ENCODE measurements at places on chromosomes 3 and 15.

DNA sequence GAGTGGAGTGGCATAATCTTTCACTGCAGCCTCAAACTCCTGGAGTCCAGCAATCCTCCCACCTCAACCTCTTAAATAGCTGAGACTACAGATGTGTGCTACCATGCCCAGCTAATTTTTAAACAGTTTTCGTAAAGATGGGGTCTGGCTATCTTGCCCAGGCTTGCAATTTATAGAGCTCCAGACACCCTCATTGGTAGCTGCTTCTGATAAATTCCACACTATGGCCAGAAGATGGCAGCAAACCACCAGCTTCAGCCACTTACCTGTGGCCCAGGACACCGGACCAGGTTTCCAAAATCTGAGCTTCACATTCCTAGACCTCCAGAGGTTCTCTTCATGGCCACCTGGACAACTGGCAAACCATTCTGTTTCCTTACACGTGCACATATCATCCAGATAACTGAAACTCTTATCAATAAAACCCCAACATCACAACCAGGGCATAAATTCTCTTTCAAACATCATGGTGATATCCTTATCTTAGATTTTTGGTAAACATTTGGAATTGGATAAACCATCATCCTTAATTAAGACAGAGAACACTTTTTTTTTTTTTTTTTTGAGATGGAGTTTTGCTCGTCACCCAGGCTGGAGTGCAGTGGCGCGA, 28.9 kb downstream of the FBXW12 start:
- no peak for DNase-seq

GRCh38 chr3:35648347-35648746, 9.0 kb downstream of the ARPP21 start:
- DNase-seq: no peak

GRCh38 chr3:184805351-184806038, 6.5 kb upstream of the VPS8 start:
- no peak for DNase-seq

DNA sequence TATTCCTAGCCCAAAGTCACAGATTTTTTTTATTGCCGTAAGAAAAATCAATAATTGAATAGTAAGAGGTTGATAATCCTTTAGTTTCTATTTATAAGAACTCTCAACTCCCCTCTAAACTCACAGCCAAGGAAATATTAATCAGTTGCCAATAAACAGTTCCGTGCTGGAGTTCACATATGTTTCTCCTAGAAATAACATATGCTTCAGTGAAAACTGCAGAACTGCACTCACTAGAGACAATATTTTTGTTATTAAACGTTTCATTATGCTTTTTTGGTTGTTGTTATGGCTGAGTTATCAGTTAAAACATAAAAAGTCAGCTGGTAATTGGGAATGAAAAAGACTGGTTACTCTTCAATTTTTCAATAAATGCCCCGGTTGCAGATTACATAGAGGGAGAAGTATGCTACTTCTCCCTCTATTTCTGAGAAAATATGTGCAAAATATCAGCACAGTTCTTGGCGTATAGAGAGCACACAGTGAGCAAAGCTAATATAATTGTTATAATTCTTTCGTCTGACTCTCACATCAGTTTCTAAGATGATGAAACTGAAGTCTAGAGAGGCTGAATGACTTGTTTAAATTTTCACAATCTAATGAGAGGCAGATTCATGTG, 781.2 kb upstream of the GRM7 start:
- peak; percentile 88 for DNase-seq

GRCh38 chr3:115272036-115272824, 125.1 kb upstream of the ZBTB20 start:
- DNase-seq: no peak

- no peak for DNase-seq
Observed at GRCh38 chr3:160381470-160381869, 17.6 kb downstream of the IFT80 start.

- DNase-seq: no peak
Observed at GRCh38 chr15:60969658-60970057, 259.4 kb downstream of the RORA start.

DNA sequence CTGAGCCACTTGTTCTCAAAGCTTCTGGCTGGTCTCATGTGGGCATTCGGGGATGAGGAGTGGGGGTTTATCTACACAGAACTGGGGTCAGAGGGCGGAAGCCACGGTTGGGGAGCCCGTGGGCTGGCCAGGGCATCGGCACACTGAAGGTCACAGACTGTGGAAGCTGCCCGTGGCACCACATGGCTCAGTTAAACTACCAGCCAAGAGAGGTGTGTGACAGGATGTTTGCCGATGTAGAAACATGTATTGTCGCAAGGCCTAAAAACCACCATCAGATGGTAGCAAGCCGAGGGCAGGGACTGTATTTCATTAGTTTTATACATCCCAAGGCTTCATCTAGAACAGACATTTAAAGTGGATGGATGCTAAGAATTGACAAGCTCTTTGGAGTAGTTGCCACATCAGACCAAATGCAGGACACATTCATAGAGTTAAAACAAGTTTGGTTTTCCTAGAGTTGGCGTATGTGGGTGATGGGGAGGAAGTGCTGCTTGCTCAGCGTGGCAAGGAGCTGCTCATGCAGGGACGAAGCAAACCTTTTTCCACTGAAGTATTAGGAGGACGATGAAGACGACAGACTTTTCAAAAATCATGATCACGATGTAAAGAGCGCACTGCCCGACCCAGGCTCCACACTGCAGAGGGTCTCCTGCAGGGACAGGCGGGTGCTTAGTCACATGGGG, 9.6 kb upstream of the MUSTN1 start:
- DNase-seq: no peak

DNA sequence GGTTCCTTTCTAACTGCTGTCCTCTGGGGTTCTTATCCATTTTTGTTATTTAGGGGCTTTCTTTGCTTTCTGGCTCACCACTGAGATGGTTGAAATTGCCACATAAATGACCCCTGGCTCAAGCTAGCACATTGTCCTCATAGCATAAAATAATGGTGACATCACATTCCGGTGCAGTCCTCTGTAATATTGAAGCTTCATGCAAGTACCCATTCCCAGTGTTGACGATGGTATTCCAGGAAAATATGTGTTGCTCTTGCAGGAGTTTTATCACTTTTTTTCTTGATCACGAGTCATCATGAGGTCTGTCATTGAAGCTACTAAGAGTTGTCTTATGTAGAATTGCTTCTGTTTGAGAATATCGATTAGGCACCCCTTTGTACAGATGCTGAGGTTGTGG, 56.1 kb downstream of the CRTC3 start:
- no peak for DNase-seq

DNA sequence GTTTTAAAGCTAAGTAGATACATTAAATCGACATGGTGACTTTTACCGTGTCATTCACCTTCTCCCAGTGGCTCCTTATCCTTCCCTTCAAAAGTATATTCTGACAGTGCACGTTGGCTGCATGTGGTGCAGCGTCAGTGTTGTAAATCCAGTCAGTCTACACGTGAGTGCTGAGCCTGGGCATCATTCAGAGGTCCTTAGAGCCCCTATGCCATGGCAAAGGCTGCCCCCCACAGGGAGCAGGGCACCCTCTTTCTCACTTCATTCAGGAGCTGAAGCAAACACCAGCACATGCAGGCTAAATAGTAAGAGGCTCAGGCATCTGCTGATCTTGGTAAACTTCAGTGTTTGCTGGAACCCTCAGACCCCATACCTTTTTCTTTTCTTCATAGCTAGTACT, 43.3 kb downstream of the RASGRP1 start:
- no peak for DNase-seq

GRCh38 chr3:168273917-168274316, 178.2 kb upstream of the GOLIM4 start:
- no peak for DNase-seq

- DNase-seq: no peak
Observed at GRCh38 chr3:36993326-36994283, at the start of gene MLH1. Gene MLH1, plus strand, starts transcription at chr3:36993518. Its CDS starts 30 bp downstream, at chr3:36993548.

GRCh38 chr15:53721334-53722087, 38.0 kb downstream of the WDR72 start:
- DNase-seq: no peak

DNA sequence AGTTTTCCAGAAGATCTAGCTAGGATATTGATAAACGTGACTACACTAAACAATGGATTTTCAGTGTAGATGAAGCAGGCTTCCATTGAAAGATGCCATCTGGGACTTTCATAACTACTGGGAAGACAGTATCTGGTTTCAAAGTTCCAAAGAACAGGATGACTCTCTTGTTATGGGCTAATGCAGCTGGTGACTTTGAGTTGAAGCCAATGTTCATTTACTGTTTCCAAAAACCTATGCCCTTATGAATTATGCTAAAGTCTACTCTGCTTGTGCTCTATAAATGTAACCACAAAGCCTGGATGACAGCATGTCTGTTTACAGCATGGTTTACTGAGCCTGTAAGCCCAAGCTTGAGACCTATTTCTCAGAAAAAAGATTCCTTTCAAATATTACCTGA, 245.4 kb downstream of the GBE1 start:
- no peak for DNase-seq

DNA sequence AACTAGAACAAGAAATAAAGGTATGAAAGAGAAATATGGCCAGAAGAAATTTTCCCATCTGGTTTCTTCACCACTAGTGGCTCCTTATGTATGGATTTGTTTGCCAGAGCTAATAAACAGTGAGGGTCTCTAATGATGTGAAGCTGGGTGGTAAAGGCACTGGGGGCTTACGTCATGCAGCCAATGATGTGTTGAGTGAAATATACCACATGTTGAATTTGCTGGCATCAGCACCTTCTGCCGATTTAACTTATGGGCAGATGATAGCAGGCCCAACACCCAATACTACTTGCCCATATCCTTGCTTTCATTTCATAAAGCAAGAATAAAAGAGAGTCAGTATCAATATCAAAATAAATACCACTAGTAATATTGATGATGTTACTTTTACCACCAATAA, 133.0 kb downstream of the THRB start:
- no peak for DNase-seq

- DNase-seq: no peak
Observed at GRCh38 chr3:127233371-127233770, 40.4 kb downstream of the PRR23E start.

GRCh38 chr15:57537072-57537471, 54.6 kb upstream of the MYZAP start:
- DNase-seq: peak; percentile 30

DNA sequence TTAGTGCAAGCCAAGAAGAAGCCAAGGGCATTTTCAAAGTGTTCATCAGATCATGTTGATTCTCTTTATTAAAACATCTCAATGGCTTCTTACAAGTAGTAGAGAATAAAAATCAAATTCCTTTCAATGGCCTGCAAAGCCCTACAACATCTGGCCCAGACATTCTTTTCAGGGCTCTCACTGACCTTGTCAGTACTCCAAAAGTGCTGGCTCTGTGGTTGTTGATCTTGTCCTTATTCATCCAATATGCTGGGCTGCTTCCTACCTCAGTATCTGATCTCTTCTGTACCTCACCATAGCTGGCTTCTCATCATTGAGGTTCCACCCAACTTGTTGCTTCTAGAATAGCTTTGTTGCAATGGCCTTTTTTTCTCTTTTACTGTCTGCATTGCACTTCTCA, 74.0 kb upstream of the SAMMSON start:
- DNase-seq: no peak

- DNase-seq: no peak
Observed at GRCh38 chr15:57237301-57237642, 139.0 kb upstream of the CGNL1 start.

DNA sequence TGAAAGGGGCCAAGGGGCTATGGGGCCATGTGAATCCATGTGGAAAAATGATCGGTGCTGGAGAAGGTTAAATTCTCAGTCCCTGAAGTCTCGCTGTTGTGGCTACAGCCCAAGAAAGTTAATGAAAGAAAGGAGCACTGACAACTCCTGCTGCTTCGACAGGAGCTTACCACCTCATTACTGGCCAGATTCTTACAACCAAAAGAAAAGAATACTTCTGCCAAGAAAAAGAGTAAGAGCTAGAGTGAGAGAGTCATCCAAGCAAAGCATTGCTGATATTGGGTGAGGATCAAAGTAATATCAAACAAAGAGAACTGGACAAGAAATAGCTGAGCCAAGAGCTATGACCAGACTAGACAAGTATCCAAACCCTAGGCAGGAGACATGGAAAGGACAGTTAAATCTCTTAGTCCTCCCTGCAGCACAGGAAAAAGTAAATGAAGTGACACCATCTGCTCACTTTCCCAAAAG, 348.4 kb upstream of the PLSCR5 start:
- no peak for DNase-seq

DNA sequence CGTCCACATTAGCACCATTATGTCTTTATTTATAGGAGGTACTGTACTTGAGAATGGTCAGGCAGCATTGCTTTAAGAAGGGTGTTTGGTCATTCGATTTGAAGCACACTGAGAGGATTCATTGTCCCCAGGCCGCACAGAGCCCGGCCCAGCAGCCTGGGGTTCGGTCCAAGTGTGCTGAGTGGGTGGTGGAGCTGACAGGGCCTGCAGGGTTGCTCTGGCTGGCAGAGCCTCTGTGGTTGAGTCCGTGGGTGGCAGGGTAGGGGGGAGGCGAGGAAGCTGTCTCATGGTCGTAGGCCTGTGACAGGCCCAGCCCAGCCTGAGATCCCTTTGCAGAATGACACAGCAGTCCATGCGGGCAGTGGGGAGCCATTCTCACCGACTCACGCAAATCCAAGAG, 227.7 kb upstream of the TOPAZ1 start:
- no peak for DNase-seq

GRCh38 chr3:45946307-45946706, 3.0 kb downstream of the CXCR6 start:
- DNase-seq: no peak

DNA sequence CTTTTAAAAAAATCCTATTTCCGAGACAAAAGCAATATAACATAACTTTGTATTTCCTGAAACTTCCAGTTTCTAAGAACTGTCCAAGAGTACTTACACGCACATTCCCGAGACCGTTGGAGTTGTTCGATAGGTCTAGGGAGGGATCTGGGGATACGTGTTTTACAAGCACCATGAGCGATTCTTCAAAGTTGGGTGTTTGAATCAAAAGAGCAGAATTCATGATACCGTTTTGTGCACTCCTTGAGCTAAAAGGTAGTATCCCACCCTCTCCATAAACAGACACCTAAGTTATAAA, 700 bp upstream of the EDEM1 start:
- DNase-seq: no peak

DNA sequence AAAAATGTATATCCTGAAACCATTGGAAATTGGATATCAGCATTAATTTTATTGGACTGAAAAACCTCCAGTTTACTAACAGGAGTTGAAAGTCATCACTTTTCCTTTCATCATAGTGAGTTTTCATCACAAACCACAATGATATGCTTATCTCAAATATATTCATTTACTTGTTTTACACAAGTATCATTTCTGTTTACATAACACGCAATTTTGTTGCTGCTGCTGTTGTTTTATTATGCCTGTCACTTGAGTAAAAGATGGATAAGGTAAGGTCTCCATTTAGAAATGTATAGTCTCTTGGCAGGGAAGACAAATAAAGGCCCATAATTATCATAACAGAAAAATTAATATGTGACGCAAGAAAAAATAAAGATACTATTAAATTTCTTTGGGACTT, 199.2 kb downstream of the TP63 start:
- DNase-seq: no peak

DNA sequence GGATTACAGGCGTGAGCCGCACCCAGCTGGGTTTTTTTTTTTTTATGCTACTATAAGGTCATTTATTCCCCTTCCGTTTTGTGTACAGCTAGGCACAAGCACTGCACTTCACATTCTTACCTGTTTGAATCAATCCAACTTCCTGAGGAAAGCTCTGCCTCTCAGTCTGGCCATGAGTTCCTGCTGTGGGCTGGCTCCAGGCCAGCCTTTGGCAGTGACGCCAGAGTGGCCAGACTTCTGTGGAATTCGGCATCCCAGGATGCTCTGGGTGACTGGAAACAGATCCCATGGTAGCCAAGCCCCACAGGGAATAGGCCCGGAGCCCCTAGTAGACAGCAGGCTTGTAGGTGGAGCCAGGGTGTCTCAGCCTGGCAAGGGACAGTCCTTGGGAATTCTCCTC, 21.5 kb upstream of the TIMP4 start:
- DNase-seq: no peak
